ENCODE measurements at places on chromosomes 6 and 20. TPM values are rescaled to one million over a fixed set of nuclear protein-coding genes. Genes with fewer than 3 reads are reported as not detected.

RBCK1 gene
- 72.6 TPM for polyA plus RNA-seq

CST7 gene
- polyA plus RNA-seq = 0.42 TPM

TTK gene
- polyA plus RNA-seq = 15.1 TPM

OPN5 gene
- polyA plus RNA-seq = 0.09 TPM

GNAS-AS1 gene
- 1.8 TPM for polyA plus RNA-seq

GRCh38 chr6:41586252-41587007, 40.2 kb downstream of the FOXP4 start:
- DNase-seq = no peak

DNA sequence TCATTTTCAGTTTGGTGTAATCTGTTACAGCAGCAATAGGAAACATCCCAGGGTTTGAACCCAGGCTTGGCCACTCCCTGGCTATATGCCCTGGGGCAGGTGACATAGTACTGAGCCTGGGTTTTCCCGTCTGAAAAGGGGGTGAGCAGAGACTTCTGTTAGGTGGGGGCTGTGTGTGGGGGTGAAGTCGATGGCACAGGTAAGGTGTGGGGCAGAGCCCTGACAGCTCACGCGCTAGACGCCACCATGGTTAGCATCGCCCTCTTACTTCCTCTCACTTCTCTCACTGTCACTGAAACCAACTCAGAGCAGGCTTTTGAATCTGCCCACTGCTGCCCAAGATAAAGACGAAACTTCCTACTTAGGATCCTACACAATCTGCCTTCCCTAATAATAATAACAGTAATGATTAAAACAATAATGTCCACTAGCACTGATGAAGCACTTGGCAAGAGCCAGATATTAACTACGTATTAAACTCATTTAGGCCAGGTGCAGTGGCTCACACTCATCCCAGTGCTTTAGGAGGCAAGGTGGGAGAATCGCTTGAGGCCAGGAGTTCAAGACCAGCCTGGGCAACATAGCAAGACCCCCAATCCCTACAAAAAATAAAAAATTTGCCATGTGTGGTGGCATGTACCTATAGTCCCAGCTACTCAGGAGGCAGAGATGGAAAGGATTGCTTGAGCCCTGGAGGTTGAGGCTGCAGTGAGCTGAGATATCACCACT, 117.9 kb upstream of the PTPN1 start:
- no peak for DNase-seq

- peak; percentile 90 for DNase-seq
Observed at GRCh38 chr20:45779011-45779915, 12.4 kb downstream of the WFDC3 start.

DNA sequence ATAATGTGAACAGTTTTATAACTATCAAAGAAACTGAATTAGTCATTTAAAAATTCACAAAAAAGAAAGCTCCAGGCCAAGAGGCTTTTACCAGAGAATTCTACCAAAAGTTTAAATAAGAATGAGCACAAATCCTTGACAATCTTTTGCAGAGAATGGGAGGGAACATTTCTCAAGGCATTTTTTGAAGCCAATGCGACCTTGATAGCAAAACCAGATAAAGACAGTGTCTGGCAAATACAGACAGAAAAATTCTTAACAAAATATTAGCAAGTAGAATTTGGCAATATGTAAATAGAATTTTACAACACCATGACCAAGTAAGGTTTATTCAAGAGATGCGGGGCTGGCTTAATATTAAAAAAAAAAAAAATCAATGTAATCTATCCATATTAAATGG, 41.7 kb downstream of the RNF24 start:
- DNase-seq = no peak

DNA sequence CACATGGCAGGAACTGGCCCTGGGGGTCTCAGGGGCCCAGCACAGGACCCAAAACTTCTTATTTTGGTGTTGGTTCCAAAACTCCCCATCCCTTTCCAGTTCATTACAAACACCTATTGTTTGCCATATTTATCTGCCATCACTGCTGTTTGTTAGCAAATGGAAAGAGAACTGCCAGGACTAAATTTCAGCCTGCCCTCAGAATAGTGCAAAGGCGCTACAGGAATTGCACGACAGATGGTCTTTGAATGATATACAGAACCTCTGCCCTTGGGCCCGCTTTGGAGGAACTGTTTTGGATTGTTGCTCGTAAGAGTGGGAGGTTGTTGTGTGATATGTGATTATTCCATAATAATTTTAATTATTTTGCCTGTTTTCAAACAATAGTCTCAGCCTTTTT, 199.0 kb upstream of the FBXL4 start:
- no peak for DNase-seq

- no peak for DNase-seq
Observed at GRCh38 chr6:167700199-167700598, 126.5 kb upstream of the AFDN start.

- no peak for DNase-seq
Observed at GRCh38 chr20:57993716-57994431, 234.6 kb downstream of the ANKRD60 start.

Measured in muscle of back (tissue), 13 donors.